ENCODE measurements at places on chromosomes 3 and 15. TPM values are rescaled to one million over a fixed set of nuclear protein-coding genes. Genes with fewer than 3 reads are reported as not detected.

ITGB5 gene
- total RNA-seq, result 155 TPM

PPP1R14D gene
- not detected for total RNA-seq

- DNase-seq, result no peak
Measured at GRCh38 chr15:59111251-59111650, 6.3 kb downstream of the CCNB2 start.

GRCh38 chr15:33448961-33449606 lies 138.3 kb downstream of the RYR3 start:
- no peak for DNase-seq

Data from omental fat pad (tissue), 4 donors.